ENCODE measurements at places on chromosomes 2 and 18. TPM values are rescaled to one million over a fixed set of nuclear protein-coding genes. Genes with fewer than 3 reads are reported as not detected.

Gene GALNT3
- 43.7 TPM for total RNA-seq

Gene LIPG
- total RNA-seq = 19.3 TPM

Gene DSC2
- 90.0 TPM for total RNA-seq

Gene ACAA2
- 101 TPM for total RNA-seq

- no peak overlapping the region for H3K27ac ChIP-seq
- no peak for DNase-seq
- H3K27me3 ChIP-seq = no peaks in the 10 kb centered on the region
- H3K4me1 ChIP-seq = no peaks in the 10 kb centered on the region
- H3K4me3 ChIP-seq = no peak overlapping the region
These were observed 14.9 kb upstream of the IL1R2 start for GRCh38 chr2:101976891-101977290.

DNA sequence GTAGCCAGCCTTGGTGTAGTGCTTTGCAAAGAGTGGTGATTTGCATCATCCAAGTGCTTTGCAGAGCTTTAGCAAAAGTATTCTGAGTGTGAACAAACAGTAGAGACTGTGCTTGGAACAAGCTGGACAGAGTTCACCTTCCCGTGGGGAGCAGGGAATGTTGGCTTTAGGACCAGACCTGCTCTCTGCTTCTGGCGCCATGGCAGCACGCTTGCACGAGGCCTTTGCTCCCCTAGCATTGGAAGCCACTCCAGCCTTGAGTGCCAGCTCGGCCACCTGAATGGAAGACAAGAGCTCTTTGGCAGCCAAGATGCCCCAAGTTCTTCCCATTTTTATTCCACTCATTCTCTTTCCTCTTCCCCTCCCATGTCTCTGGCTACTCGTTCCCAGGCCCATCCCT, 250.8 kb upstream of the OSR1 start:
- H3K4me1 ChIP-seq = no peaks in the 10 kb centered on the region
- no peak overlapping the region for H3K4me3 ChIP-seq
- H3K27ac ChIP-seq = no peak overlapping the region
- H3K36me3 ChIP-seq = no peaks in the 10 kb centered on the region
- no peak for DNase-seq

- no peak overlapping the region for H3K4me3 ChIP-seq
- DNase-seq = no peak
- no peaks in the 10 kb centered on the region for H3K4me1 ChIP-seq
- no peaks in the 10 kb centered on the region for H3K27me3 ChIP-seq
- H3K27ac ChIP-seq = no peak overlapping the region
These were observed 13.1 kb upstream of the SMAD7 start for GRCh38 chr18:48963586-48964470.

DNA sequence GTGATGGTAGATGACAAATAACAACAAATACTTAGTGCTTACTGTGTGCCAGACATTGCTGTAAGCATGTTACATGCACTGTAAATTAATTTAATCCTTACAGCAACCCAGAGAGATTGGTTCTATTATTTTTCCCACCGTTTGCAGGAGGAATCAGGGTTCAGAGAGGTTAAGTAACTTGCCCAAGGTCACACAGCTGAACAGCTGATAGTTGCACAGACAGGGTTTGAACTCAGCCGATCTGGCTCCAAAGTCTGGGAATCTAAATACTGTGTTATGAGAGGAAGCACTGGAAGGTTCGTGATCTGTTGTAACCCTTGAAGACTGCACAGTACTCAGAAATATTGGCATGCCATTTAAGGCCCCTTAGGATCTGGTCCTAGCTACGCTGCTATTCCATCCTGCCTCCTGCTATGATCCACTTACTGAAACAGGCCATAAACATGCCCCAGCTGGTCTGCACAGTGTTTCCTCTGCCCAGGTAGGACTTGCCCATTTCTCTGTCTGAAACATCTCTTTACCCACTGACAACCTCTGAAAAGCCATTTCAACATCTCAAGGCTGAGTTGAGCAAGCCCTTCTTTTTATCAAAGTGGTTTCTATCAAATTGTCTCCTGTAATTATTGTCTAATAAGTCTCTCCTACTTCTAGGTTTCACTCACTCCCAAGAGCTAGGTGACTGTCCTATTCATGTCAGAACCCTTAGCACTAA, 40.4 kb upstream of the MRPL33 start:
- DNase-seq = no peak
- H3K36me3 ChIP-seq = no peaks in the 10 kb centered on the region
- H3K27me3 ChIP-seq = no peaks in the 10 kb centered on the region

GRCh38 chr2:198144660-198145059, 340.3 kb downstream of the PLCL1 start:
- DNase-seq = no peak
- H3K27ac ChIP-seq = no peak overlapping the region
- H3K4me1 ChIP-seq = no peaks in the 10 kb centered on the region
- H3K36me3 ChIP-seq = no peaks in the 10 kb centered on the region
- no peaks in the 10 kb centered on the region for H3K27me3 ChIP-seq
- no peak overlapping the region for H3K4me3 ChIP-seq

GRCh38 chr2:197852108-197852507, 47.7 kb downstream of the PLCL1 start:
- no peaks in the 10 kb centered on the region for H3K27me3 ChIP-seq
- H3K36me3 ChIP-seq = no peaks in the 10 kb centered on the region
- H3K4me3 ChIP-seq = no peak overlapping the region
- no peaks in the 10 kb centered on the region for H3K4me1 ChIP-seq
- DNase-seq = no peak

DNA sequence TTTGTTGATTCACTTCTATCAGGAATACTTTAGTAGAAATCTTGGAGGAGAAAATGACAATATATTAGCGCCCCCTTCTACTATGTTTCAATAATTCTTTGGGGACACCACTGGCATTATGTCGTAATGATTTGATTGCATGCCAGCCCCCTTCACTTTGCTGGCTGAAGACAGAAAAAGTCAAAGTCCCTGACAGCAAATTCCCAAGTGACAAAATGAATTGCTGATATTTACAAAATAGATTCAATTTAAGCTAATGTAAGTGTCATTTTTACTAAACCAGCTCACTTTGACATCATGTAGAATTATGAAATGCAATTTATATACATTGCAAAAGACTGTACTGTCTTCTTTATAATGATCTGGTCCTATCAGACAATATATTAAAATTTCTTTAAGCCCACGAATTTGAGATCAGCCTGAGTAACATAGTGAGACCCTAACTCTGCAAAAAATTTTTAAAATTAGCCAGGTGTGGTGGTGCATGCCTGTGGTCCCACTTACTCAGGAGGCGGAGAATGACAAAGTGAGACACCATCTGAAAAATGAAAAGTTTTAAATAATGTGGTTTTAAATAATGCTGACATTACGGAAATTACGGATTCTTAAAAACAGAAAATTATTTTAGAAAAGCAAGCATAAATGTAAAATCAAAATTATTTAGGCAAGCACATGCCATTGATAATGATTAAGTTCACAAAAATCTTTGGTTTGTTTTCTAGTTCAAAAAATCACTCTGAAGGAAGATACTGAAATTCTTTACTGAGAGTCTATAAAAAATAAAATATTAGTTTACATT, 520.1 kb upstream of the PKDCC start:
- H3K27ac ChIP-seq = no peak overlapping the region
- DNase-seq = no peak
- no peaks in the 10 kb centered on the region for H3K4me1 ChIP-seq
- no peaks in the 10 kb centered on the region for H3K36me3 ChIP-seq
- H3K27me3 ChIP-seq = no peaks in the 10 kb centered on the region

All from Peyer's patch (tissue), 4 donors.